ENCODE measurements at places on chromosomes 16 and 17. TPM values are rescaled to one million over a fixed set of nuclear protein-coding genes. Genes with fewer than 3 reads are reported as not detected.

CXCL16 gene
- total RNA-seq = 3.9 TPM

MYH1 gene
- not detected for total RNA-seq

SLFN11 gene
- total RNA-seq = 0.28 TPM

RNF135 gene
- 10.3 TPM for total RNA-seq

SLC4A1 gene
- total RNA-seq = 0.08 TPM

SLC52A1 gene
- total RNA-seq = 0.61 TPM

DHRS7C gene
- total RNA-seq = not detected

GPR139 gene
- total RNA-seq = 0.84 TPM
